ENCODE measurements at places on chromosomes 7 and 10.

- DNase-seq, result no peak
Measured at GRCh38 chr10:70558295-70558694, 44.2 kb downstream of the PRF1 start.

- no peak for DNase-seq
Measured at GRCh38 chr7:110645060-110645459, 445.9 kb upstream of the LRRN3 start.

DNA sequence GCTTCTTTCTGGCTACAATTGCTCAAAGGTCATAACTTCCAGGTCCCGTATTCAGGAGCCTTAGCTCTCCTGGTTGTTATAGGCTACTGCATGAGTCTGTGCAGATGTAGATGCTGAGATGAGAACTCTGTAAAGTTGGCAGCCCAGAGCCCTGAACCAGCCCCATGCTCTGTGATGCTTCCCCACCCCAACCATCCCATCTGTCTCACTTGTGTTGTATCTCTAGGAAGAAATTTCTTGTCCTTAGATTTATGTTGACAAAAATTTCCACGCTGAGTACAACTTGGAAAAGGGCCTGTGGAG, 61.2 kb upstream of the EEPD1 start:
- no peak for DNase-seq

DNA sequence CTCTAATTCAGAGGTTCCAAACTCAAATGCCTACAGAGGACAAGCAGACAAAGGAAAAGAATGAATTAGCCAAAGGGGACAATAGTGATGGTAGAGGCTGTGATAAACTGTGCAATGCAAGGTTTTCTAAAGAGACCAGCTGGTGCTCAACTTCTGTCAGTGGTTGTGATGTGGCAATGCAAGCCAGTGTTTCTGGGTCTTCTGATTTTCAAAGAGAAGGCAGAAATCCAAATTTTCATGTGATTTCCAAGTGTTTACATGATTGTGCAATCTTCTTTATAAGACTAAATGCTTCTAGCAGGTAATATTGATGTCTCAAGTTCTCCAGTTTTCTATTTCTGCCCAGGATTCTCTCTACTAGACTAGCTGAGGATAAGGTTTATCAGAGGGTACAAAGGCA, 135.9 kb downstream of the PCDH15 start:
- no peak for DNase-seq

DNA sequence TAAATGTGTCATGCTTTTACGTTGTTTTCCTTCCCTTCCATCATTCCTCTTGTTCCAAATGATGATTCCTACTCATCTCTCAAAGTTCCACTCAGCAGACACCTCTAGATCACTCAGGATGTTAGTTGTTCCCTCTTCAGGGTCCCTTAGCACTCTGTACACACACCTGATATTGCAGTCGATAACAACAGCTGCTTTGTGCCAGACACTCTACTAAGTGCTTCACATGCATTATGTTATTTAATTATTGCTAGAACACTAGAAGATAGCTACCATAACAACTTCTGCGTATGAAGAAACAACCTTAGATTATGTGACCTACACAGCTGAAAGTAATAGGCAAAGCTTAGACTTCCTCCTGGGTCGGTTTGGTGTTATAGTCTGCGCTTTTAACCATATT, 29.6 kb downstream of the PCBD1 start:
- no peak for DNase-seq

- DNase-seq, result peak; percentile 99
Measured at GRCh38 chr10:58641095-58641531, 128.4 kb downstream of the BICC1 start.

DNA sequence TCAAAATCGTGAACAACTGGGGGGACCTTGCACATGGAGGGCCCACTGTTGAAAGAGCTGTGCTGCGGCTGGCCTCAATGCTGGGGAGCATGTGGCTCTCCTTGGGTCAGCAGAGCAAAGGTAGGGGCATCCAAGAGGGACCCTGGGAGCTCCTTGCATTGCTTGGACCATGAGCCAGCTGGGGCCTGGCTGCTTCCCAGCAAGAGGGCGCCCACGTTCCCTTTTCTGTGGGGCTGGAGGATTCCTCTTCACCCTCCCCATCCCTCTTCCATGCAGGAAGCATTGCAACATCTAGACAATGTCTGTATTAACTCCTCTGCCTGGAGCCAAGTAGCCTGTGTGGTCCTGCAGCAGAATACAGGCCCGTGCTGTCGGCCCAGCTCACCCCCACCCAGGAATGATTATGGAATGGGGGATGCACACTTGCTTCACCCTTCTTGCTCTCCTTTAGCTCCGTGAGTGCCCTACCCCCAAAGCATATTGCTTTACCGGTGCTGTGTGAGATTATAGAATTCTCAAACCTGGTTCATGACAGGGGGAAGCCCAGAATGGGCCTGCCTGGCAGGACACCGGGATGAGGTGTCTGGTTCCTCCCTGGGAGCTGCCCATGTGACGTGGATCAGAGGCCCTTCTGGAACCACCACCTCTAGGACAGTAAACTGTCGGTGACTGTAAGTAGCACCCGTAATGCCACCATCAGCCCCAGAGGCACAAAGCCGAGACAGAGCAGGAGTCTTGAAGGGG, 61.9 kb downstream of the SYPL1 start:
- peak; percentile 79 for DNase-seq

DNA sequence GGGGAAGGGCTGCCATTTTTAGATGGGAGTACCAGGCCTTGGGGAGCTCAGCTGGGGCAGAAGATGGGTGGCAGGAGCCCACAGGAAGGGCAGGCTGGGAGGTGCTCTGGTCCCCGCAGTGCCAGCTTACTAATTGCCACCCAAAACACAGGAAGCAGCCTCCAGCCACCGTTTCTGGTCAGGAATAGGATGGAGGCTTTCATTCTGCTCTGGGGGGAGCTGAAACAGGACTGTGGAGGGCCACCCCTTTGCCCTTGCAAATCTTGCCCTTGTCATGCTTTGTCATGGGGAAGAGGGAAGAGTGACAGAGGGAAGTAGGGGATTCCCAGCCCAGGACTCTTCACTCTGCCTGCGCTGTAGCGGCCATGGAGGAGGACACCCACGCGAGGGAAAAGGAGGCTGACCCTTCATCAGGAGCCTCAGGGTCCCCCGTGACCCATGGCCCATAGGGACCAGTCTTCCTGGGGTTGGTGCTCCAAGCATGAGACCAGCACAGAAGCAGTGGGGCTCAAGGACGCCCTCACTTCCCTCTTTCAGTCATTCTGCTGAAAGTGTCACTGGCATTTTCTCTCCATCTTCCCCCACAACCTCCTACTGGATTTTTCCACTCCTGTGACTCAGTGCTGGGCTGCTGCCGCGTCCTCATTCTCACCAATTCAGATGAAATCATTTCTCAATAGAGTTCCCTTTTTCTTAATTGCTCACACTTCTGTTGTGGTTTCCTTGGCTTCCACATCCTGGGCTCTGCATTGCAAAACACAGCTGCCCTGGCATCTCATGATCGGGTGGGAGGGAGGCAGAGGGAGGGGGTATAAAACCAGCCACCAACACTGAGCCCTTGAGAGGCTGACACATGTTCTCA, 61.9 kb downstream of the MKI67 start:
- peak; percentile 31 for DNase-seq

- DNase-seq, result no peak
Measured at GRCh38 chr7:90485734-90486316, 16.4 kb downstream of the PTTG1IP2 start.

GRCh38 chr7:117041822-117042221, 88.5 kb downstream of the ST7 start:
- no peak for DNase-seq

- no peak for DNase-seq
Measured at GRCh38 chr10:52394246-52394645, 80.2 kb downstream of the DKK1 start.

- peak; percentile 46 for DNase-seq
Measured at GRCh38 chr10:123835575-123835974, 56.0 kb downstream of the CPXM2 start.

GRCh38 chr7:148304456-148304855, 286.1 kb upstream of the C7orf33 start:
- no peak for DNase-seq

DNA sequence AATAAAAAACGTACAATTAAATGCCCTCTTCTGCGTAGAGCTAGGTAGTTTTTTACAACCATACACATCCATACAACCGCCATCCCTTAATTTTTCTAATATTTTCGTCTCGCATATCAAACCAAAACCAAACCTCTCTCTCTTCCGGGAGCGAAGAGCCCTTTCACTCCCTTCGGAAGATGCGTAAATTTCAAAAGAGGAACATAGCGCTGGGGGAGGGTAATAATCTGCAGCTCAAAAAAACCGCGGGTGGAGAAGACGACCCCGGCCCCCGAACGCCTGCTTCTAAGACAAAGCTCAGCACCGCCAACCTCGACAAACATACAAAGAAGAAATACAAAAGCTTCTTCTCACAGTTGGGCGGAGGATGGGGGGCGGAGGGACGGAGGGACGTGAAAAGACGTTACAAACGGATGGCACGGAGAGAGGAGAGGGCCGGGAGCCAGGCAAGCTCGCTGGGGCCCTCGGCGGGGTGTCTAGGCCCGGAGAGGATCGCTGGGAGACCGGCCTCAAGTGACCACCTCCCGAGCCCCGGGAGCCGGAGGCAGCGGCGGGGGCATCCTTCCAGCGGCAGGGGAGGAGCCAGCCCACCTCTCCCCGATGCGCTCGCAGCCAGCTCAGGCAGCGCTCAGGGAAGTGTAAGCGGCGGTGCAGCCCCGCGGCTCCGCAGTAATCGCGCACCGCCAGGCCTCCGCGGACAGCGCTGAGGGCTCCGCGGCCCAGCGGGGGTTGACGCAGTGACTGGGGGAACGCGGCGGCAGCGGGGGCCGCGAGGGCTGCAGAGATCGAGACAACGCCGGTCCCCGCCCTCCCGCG, 851 bp downstream of the MKRN1 start:
- peak; percentile 42 for DNase-seq

DNA sequence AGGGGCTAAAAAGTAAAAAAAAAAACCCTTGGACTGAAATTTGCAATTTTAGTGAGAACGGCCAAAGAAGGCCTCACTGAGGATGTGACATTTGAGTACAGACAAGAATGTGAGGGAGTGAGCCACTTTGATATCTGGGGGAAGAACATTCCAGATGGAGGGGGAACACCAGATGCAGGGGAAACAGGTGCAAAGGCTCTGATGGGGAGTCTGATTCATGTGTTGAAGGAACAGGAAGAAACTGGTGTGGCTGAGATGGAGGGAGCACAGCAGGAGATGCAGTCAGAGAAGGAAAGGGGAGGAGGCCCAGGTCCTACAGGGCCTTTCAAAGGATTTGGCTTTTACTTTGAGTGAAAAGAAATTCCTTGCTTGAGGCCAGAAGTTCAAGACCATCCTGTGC, 615.7 kb upstream of the NRP1 start:
- no peak for DNase-seq

DNA sequence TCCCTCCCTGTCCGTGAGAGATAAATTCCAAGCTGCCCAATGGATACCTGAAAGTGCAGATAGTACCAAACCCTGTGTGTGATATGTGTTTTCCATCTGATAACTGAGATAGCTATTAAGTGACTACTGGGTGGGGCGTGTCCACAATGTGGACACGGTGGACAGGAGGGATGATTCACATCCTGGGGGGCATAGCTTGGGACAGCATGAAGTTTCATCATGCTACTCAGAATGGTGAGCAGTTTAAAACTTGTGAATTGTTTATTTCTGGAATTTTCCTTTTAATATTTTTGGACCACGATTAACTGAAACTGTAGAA, 158.6 kb downstream of the CREB5 start:
- no peak for DNase-seq

DNA sequence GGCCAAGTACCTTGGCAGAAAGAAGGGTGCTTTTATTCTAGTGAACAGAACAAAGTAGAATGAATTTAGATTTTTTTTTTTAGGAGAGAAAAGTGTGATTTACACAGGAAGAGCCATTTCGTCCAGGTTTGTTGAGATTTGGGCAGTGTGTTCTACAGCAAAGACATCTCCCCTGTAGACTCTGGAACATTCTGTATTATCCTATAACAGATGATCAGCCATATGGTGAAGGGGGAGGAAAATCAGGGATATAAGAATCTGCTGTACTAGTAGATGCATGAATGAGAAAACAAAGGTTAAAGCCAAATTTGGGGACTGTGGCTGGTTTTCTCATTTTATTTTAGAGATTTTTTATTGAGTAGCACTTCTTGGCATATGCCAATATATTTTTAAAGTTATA, 453.7 kb upstream of the LRRTM3 start:
- no peak for DNase-seq

- no peak for DNase-seq
Measured at GRCh38 chr10:104777086-104777799, 136.2 kb downstream of the SORCS3 start.

GRCh38 chr7:41809940-41810576, 107.2 kb upstream of the INHBA start:
- no peak for DNase-seq

- DNase-seq, result no peak
Measured at GRCh38 chr7:92631067-92631849, 41.1 kb upstream of the FAM133B start.

DNA sequence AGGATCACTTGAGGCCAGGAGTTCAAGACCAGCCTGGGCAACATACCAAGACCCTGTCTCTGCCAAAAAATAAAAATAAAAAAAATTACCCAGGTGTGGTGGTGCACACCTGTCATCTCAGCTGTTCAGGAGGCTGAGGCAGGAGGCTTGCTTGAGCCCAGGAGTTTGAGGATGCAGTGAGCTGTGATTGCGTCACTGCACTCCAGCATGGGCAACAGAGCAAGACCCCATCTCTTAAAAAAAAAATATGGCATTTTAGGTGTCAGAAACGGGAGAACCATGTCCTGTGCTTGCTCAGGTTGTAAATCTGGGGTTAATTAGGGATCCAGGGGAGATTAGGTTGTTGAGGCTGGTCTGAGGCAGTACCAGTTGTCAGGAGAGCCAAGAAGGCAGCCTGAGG, 64.9 kb downstream of the GTF2IRD1 start:
- DNase-seq, result no peak

DNA sequence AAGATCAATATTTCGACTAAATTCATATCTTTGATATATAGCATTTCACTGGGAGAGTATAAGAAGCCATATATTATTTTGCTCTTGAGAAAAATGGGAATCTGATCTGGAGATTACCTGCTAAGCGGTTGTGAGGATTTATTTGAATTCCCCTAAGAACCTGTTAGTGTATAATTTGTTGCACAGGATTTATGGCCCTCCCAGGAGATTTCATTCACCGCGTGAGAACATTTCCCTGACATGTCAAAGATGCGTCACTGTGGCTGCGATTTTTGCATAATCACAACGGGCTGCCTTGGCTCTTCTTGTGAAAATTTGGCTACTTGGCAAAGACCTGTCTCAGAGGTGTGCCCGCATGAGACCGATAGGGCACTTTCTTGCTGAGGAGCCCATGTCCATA, 184.7 kb upstream of the PFKP start:
- no peak for DNase-seq

DNA sequence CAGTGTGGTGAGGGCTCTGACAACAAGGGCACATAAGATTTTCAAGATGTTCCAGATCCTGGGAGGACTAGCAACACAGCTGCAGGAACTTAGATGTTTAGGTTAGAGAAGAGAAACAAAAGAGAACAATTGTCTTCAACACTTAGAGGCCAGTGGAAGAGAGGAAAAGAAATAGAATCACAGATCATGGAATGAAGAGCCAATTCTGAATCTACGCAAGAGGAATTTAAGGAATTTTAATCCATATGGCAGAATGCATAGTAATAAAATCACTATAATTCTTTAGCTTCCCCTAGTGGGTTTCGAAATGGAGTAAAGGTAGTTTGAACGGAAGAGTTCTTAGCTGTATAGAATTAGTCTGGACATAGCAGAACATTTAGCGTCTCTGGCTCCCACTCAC, 114.6 kb upstream of the LRRTM3 start:
- DNase-seq, result no peak

Data from fibroblast of the aortic adventitia (primary cell).